ENCODE measurements at places on chromosomes 16 and 17.

DNA sequence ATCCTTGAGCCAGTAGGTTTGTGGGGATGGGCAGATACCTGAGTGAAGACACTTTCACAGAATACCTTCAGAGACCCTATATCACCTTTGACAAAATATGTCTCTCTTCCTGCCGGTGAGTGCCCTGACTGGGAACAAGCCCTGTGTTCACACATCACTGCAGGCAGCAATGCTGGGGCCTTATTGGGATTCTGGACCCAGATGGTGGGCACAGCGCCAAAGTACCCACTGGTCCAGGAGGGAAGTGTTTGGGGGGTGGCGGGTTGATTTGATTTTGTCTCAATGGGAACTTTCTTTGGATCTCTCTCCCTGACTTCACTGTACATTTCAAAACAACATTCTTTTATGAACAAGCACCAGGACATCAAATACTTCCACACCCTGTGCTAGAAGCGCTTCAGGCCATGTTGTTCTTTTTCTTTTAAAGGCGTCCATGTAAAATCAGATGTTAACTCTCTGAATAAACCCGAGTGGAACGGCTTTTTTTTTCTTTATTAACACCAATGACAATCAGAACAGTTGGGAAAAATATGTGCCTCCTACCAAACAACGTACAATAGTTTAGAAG, 62.4 kb upstream of the AKTIP start:
- no peak for DNase-seq

GRCh38 chr17:61140081-61140786, 259.4 kb upstream of the TBX2 start:
- no peak for DNase-seq

GRCh38 chr16:30602616-30603277, 7.4 kb downstream of the ZNF689 start:
- DNase-seq: no peak

- no peak for DNase-seq
Measured at GRCh38 chr16:86921289-86921688, 342.9 kb downstream of the FOXL1 start.

- DNase-seq: no peak
Measured at GRCh38 chr17:304461-304860, 48.1 kb downstream of the RPH3AL start.

DNA sequence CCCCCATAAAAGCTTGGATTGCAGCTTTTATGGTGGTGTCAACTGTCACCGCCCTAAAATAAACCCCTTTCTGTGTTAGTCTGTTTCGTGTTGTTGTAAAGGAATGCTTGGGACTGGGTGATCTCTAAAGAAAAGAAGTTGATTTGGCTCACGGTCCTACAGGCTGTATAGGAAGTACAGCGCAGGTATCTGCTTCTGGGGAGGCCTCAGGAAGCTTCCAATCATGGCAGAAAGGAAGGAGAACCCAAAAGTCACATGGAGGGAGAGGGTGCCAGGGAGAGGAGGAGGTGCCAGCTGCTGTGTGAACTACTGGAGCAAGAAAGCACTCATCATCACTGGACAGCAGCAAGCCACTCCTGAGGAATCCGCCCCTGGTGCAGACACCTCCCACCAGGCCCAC, 5.9 kb upstream of the CACNA1H start:
- DNase-seq: no peak

Data from stimulated activated CD8-positive, alpha-beta memory T cell treated with anti-CD3 and anti-CD28 coated beads, Interleukin-4, amount 100 ng/mL, for 1 hour (primary cell).